A673 (cell line): ENCODE measurements at places on chromosomes 1 and 21. TPM values are rescaled to one million over a fixed set of nuclear protein-coding genes. Genes with fewer than 3 reads are reported as not detected.

DNA sequence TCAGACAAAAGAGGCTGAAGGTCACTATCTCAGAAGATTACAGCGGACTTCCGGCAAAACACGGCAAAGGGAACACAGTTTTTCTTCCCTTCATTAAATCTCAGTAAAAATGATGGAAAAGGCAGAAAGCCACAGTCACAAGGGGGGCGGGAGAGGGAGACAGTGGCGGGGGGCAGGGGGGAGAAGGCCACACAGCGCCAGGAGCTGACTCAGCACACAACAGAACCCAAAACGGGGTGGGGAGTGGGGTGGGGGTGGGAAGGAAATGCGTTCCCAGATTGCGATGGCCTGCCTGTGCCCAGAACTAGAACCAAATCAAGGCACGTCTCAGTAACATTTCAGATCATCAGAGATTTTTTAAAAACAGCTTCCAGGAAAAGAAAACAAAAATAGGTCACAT lies 13.4 kb downstream of the CFAP74 start:
- no peak overlapping the region for H3K27ac ChIP-seq
- no peaks in the 10 kb centered on the region for H3K27me3 ChIP-seq
- H3K36me3 ChIP-seq, result no peaks in the 10 kb centered on the region
- DNase-seq, result no peak

- H3K4me1 ChIP-seq, result no peaks in the 10 kb centered on the region
- no peaks in the 10 kb centered on the region for H3K36me3 ChIP-seq
- H3K4me3 ChIP-seq, result no peak overlapping the region
- H3K27ac ChIP-seq, result no peak overlapping the region
- DNase-seq, result peak; percentile 63
These were observed 50.5 kb upstream of the PPP2R5A start for GRCh38 chr1:212234431-212235395.

The B4GALT3 gene
- 47.9 and 55.1 TPM in 2 replicates for total RNA-seq

DNA sequence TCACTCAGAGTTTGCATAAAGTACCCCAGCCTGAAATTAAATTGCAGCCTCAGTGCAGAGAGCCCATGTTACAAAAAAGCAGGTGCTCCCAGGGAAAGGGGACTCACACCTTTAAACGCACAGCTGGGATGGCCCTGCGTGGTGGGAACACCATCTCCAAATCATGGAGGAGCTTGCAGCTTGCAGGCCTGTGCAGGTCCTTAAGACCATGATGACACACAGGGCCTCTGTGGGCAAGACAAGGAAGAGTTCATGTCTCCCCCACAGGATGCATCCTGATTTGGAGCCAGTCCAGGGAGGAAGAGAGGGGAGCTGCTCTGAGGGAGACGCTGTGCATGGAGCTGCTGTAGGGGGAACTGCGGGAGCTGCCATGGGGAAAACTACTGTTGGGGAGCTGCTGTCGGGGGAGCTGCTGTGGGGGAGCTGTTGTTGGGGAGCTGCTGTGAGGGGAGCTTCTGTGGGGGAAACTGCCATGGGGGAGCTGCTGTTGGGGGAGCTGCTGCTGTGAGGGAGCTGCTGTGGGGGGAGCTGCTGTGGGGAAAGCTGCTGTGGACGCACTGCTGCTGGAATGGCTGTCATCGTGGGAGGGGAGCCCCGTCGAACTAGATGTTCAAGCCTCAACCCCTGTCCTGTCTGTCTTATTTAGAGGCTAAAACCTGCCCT lies 113.9 kb downstream of the MATN1 start:
- no peaks in the 10 kb centered on the region for H3K36me3 ChIP-seq
- DNase-seq, result no peak
- no peaks in the 10 kb centered on the region for H3K27me3 ChIP-seq
- no peak overlapping the region for H3K27ac ChIP-seq
- H3K4me3 ChIP-seq, result no peak overlapping the region

GRCh38 chr1:28865997-28866650 lies 48.2 kb upstream of the EPB41 start:
- no peak overlapping the region for H3K27ac ChIP-seq
- no peaks in the 10 kb centered on the region for H3K4me1 ChIP-seq
- H3K27me3 ChIP-seq, result no peaks in the 10 kb centered on the region

DNA sequence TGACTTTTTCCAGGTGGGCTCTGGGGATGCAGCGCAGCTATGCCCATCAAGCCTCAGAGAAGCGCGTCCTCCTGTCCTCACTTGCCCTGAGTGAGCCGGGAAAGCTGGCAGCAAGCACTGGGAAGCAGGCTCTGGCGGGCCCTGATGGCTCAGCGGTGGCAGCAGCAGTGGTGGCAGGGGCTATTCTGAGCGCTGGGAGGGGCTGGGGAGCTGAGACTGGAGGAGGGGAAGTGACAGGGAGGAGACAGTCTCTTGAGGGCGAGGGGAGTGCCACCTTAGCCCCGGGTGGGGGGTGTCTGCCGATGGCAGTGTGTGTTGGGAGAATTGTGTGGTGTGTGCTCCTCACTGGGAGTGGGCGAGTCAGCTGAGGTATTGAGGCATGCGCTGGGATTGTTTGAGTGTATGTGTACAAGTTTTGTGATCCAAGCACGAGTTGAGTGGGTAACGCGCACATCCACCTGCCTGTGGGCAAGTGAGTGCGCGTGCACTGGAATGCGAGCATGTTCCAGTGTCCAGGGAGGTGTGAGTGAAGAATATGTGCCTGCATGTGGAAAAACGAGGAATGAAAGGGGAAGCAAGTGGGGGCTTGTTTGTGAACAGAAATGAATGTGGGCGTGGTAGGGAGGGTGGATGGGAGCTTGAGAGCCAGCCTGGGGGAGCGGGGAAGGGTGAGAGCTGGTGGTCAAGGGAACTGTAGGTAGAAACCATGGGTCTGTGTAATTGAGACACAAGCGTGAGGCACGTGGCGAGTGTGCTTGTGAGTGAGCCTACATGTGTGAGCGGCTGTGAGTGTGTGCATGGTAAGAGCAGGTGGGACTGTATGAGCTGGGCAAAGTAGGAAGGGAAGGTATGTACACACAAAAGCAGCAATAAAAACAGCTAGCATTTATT lies 2.9 kb upstream of the FOXO6 start:
- no peaks in the 10 kb centered on the region for H3K36me3 ChIP-seq
- H3K4me3 ChIP-seq, result no peak overlapping the region
- H3K27me3 ChIP-seq, result no peaks in the 10 kb centered on the region
- H3K27ac ChIP-seq, result no peak overlapping the region
- peaks cover 14% of the 10 kb centered on the region for H3K4me1 ChIP-seq

DNA sequence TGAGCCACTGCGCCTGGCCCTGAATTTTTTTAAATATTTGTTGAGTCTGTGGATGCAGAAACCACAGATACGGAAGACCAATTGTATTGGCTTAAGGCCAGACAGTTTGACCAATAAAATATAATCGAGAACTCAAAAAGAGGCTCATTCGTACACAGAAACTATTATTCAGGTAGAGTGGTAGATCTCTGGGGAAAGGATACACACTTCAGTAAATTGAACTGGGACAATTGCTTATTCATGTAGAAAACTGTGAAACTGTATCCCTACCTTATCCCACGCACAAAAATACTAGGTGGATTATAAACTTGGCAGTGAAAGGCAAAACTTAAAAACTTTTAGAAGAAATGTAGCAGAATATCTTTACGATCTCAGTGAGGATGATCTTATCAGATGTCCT lies 25.0 kb upstream of the SHE start:
- H3K4me1 ChIP-seq, result no peaks in the 10 kb centered on the region
- no peaks in the 10 kb centered on the region for H3K27me3 ChIP-seq
- H3K4me3 ChIP-seq, result no peak overlapping the region
- no peak for DNase-seq
- no peaks in the 10 kb centered on the region for H3K36me3 ChIP-seq

GRCh38 chr1:243529512-243529911 lies 273.7 kb downstream of the SDCCAG8 start:
- DNase-seq, result no peak
- no peak overlapping the region for H3K27ac ChIP-seq
- H3K4me3 ChIP-seq, result no peak overlapping the region
- H3K4me1 ChIP-seq, result no peaks in the 10 kb centered on the region

The MATN1 gene
- total RNA-seq, result not detected in 2 replicates
